ENCODE measurements at places on chromosomes 7 and 10.

- no peak for DNase-seq
These were observed 438.1 kb downstream of the MDFIC start for GRCh38 chr7:115359955-115360354.

GRCh38 chr10:125531465-125531864 is 151.5 kb downstream of the TEX36 start:
- DNase-seq, result no peak

GRCh38 chr10:116450861-116451260 is 23.2 kb downstream of the PNLIPRP3 start:
- DNase-seq, result no peak

GRCh38 chr10:54665095-54665494 is 135.9 kb downstream of the PCDH15 start:
- DNase-seq, result no peak

- peak; percentile 64 for DNase-seq
These were observed 23.8 kb upstream of the AOAH start for GRCh38 chr7:36748017-36748487.

GRCh38 chr7:77696057-77696642 is at the start of gene RSBN1L:
Gene RSBN1L, plus strand, starts transcription at chr7:77696459. Its CDS starts 11 bp downstream, at chr7:77696470.
- peak; percentile 99 for DNase-seq

DNA sequence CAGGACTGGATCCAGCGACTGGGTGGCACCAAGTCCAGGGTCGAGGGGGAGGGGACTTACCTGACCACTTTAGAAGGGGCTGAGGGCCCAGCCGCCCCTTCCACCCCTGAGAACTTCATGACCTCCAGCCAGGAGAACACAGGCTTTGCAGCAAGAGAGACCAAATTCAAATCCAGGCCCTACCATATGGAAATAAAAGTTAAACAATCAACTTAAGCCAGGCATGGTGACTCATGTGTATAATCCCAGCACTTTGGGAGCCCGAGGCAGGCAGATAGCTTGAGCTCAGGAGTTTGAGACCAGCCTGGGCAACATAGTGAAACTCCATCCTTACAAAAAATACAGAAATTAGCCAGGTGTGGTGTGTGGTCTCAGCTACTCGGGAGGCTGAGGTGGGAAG is 61.9 kb downstream of the COL13A1 start:
- no peak for DNase-seq

- no peak for DNase-seq
These were observed 100.6 kb downstream of the ZNF438 start for GRCh38 chr10:30931094-30931493.

- no peak for DNase-seq
These were observed 362.5 kb upstream of the ZMIZ1 start for GRCh38 chr10:78706256-78706655.

- no peak for DNase-seq
These were observed 43.8 kb downstream of the EPDR1 start for GRCh38 chr7:37964196-37964595.

DNA sequence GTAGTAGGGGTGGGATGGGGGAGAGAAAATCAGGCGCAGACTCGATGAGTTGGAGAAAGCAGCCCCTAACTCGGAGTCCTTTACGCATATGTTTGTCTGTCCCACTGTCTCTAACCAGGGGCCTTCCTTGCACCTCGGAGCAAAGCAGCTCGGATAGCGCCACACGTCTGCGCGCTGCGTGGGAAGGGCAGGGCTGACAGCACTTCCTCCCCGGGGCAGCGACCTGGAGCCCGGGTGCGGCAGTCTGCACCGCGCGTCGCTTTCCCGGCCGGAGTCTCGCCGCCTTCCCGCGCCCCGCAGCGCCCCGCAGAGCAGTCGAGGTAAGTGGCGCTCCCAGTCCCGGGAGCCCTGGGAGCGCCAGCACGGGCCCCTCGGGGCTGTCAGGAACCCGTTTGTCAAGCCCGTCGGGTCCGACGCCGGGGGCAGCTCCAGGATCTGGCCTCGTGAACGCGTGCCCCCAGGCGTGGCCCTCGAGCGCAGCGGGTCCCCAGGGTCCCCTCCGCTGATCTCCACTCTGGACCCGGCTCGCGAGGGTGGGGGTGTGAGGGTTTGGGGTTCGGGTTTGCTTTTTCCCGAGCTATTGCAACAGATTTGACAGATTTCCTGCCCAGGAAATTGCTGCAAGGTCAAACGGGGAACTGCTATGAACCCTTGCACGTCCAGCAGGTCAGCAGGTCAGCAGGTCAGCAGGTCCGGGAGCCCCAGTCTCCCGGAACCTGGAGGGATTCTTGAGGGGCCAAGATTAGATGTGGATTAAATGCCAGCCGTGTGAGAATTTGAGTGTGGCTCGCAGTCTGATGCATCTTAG is 597 bp downstream of the APBB1IP start:
- no peak for DNase-seq

DNA sequence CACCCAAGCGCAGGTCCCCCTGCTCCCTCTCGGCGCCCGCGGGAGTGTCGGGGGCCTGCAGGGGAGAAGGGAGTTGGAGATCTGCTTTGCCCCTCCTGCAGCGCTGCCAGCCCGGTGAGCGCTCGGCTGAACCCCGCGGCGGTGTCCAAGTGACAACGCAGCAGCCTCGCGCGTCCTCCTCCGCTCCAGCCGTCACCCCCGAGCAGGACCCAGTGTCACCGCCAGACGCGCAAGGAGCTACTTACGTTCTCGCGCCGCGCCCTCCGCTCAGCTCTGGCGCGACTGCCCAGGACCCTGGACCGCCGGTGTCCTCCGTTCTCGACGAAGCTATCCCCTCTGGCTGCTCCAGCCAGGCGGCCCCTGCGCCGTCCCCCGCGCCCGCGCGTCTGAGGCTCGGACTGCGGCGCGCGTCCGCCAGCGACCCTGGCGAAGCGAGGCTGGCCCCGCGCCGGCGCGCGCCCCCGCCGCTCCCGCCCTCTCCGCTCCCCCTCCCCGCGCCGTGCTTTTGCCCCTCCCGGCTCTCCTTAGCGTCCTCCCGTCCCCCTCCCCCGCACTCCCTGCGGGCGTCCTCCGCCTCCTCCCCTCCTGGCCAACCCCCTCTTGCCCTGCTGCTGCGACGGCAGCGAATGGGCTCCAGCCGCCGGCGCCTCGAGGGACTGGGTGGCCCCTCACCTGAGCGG is at the start of gene NRCAM:
Gene NRCAM (minus strand): TSS at position 439 of the 680 bp plus-strand sequence. CDS start 216,372 bp downstream, outside the sequence.
- DNase-seq, result no peak

- DNase-seq, result no peak
These were observed 115.3 kb downstream of the PIP4K2A start for GRCh38 chr10:22599048-22599561.

GRCh38 chr10:116878123-116878522 is 28.8 kb downstream of the ENO4 start:
- no peak for DNase-seq

DNA sequence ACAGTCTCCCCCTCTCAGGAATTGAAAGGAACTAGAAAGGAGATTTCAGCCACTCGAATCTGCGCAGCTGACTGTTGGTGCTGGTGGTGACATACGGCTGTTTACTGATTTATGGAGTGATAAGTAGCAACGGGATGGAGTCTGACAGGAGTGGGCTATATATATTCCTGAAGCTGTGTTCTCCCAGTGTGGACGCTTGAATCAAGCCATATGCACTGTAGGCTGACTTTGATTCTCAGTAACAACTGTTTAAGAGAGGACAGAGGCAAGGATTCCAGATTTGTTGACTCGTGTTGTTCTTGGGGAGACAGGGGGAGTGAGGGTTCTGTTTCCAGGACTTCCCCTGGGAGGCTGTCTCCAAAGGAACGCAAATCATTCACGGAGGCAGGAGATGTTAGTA is 260.1 kb upstream of the AUTS2 start:
- DNase-seq, result no peak

- no peak for DNase-seq
These were observed 375.7 kb upstream of the VWC2 start for GRCh38 chr7:49397750-49398149.

DNA sequence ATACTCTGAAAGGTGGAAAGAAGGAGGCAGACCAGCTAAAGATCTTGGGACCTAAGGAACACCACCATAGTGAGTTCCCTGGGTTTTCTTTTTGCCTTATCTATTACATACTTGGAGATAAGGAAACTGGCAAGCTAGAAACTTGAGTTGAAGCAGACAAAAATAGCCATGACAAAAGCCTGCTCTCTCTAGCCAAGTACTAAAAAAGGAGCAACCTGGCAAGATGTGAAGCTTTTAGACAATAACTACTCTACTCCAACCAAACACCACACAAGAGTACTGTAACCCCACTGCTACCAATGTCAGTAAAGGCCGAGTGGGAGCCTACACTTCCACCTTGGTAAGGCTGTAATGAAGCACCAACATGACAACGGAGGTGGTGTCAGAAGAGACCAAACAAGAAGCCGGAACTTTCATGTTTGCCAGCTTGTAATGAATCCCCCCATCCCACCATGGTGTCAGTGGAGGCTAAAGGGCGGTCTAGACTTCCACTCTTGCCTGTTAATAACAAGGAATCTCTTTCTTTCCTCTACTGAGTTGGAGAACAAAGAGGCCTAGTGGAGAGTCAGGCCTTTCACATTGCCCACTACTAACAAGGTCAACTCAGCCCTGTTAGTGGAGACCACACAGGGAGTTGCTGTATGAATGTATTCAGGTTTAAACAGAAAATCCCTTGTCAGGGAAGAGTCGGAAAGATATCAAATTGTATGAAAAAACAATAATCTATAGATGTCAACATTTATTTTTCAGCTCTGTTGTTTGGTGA is 55.8 kb upstream of the DYNC1I1 start:
- DNase-seq, result no peak

GRCh38 chr7:78562191-78562590 is 763.6 kb downstream of the PHTF2 start:
- peak; percentile 57 for DNase-seq

DNA sequence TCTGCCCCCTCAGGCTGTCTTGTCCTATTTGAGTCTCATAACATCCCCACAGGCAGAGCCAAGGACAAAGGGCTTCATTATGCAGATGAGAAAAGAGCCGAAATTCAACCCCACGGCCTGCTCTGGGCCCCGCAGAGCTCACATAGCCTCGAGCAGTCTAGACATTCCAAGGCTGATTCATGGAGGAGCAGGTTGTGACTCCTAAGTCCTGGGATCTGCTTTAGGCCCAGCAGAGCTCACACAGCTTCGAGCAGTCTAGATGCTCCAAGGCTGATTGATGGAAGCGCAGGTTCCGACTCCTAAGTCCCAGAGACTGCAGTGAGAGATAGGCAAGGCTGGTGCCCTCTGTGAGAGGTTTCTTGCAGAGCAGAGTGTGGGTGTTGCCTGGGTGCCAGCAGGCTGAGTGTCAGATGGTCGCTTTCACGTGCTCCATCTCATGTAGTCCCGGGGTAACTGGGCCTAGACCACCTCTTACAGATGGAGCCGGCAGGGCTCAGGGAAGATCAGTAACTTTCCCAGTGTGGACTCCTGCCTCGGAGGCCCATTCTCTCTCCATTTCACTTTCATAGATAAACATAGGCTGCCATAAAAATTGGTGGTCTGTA is 436.1 kb upstream of the FOXK1 start:
- no peak for DNase-seq

GRCh38 chr7:130673066-130673465 is 4.5 kb upstream of the COPG2 start:
- no peak for DNase-seq

GRCh38 chr10:102652170-102652916 is 8.1 kb downstream of the TRIM8 start:
- peak; percentile 5 for DNase-seq

DNA sequence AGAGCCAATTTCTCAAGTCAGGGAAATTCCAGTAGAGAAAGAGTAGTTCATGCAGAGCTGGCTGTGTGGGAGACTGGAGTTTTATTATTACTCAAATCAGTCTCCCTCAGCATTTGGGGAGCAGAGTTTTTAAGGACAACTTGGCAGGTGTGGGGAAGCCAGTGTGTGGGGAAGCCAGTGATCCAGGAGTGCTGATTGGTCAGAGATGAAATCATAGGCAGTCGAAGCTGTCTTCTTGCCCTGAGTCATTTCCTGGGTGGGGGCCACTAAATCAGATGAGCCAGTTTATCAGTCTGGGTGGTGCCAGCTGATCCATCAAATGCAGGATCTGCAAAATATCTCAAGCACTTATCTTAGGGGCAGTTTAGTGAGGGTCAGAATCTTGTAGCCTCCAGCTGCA is 194.6 kb upstream of the NRG3 start:
- DNase-seq, result no peak

DNA sequence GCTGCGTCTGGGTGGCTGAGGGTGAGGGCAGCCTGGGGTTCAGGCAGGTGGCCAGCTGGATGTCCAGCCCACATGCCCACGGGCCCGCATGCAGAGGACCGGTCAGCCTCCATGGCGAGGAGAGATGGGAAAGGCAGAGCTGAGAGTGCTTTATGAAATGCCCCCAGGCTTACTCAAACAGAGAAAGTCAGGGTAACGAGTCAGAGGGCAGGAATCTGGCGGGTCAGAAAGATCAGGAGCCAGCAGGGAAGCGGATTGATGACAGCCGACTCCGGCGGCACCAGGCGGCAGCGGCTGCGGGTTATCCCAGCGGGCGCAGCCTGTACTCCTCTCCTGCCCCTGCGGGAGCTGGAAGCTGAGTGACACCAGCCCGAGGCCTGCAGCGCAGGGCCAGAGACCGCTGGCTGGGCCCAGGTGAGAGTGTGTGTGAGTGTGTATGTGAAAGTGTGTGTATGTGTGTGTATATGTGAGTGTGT is 13.4 kb downstream of the SLC13A4 start:
- no peak for DNase-seq

- no peak for DNase-seq
These were observed 50.7 kb upstream of the PIK3AP1 start for GRCh38 chr10:96770987-96771386.

- no peak for DNase-seq
These were observed 196.7 kb downstream of the KLF6 start for GRCh38 chr10:3588346-3588745.

DNA sequence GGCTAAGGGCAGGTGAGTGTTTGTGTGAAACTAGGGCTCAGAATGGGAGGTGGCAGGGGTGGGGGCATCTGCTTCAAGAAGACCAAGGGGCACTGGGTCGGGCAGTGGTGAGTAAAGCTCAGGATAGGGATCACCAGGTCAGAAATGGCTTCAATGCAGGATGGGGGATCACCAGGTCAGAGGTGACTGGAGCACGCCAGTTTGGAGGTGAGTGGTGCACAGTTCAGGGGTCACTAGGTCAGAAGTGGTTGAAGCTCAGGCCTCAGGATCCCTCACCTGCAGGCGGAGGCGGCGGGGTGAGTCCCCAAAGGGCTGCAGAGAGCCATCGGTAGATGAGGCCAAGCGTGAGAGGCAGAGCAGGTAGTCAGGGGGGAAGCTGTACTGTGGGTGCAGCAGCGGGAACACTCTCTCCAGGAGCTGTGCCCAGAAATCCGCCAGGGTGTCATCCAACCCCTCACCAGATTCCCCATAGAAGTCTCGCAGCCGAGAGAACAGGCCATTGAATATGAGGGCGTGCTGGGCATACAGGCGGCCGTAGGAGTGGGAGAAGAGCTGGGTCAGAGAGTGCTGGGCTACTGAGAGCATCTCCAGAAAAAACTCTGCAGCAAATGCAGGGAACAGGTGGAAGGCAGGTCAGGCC is 1.8 kb downstream of the GPC2 start:
- DNase-seq, result no peak
